ENCODE measurements at places on chromosomes 7 and 10. TPM values are rescaled to one million over a fixed set of nuclear protein-coding genes. Genes with fewer than 3 reads are reported as not detected.

- DNase-seq: no peak
These were observed 144.1 kb upstream of the PRSS58 start for GRCh38 chr7:142401951-142402350.

- DNase-seq: peak; percentile 86
These were observed 55.9 kb upstream of the MXI1 start for GRCh38 chr10:110151467-110151866.

GRCh38 chr10:14858338-14858960 is 20.2 kb upstream of the SUV39H2 start:
- no peak for DNase-seq

CPN1 gene
- total RNA-seq: not detected

FKBP9 gene
- 134 TPM for total RNA-seq

- DNase-seq: no peak
These were observed 239.2 kb upstream of the ZMIZ1 start for GRCh38 chr10:78829565-78829964.
